Stomach (tissue), 19 donors: ENCODE measurements at places on chromosomes 5 and 9. TPM values are rescaled to one million over a fixed set of nuclear protein-coding genes. Genes with fewer than 3 reads are reported as not detected.

DNA sequence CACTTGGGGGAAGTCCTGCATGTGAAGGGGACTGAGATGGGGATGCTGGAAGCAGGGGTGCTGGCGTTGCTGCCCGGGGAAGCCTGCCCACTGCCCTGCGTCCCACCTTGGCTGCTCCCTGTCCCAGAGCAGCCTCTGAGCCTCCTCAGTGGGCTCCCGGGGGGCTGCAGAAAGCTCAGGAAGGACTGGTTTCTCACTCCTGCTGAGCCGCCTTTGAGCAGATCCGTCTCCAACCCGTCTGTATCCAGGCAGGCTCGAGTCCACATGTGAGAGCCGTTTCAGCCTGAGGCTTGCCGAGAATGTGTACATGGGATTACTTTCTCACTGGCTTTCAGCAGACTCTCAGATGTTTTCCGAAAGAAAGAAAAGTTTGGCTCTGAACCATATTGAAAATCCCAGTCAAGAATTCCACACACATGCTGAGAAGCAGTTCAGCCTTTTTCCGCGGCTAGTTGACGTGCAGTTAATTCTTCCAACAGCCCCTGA lies 95.3 kb upstream of the COL5A1 start:
- DNase-seq: no peak
- no peak overlapping the region for H3K4me3 ChIP-seq
- peaks cover 3% of the 10 kb centered on the region for H3K27me3 ChIP-seq
- H3K27ac ChIP-seq: peak overlapping the region; percentile 79
- H3K36me3 ChIP-seq: no peaks in the 10 kb centered on the region

DNA sequence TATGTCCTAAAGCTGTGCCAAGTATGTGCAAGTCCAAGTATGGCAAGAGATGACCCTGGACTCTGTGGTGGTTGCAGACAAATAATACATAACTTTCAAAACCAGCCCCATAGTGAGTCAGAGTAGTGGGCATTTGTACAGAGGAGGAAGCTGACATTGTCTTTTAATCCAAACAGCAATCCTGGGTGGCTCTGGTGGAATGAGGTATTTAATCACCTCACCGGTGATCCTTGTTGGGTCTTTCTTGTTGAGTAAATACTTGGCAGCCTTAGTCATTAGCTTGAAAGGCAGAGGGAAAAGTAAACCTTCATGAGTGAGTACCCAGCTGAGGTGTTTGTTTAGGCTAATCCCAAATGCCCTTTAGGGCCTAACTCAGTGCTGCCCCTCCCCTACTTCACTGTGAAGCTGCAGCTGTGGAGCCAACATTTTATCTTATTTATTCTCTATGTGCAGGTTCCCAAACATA lies 148.7 kb upstream of the SLC12A2 start:
- H3K4me1 ChIP-seq: peaks cover 26% of the 10 kb centered on the region
- no peaks in the 10 kb centered on the region for H3K27me3 ChIP-seq
- DNase-seq: peak; percentile 36
- H3K27ac ChIP-seq: peak overlapping the region; percentile 70
- H3K36me3 ChIP-seq: no peaks in the 10 kb centered on the region

- peak overlapping the region; percentile 15 for H3K4me3 ChIP-seq
- H3K27me3 ChIP-seq: no peaks in the 10 kb centered on the region
- DNase-seq: no peak
- H3K4me1 ChIP-seq: peaks cover 11% of the 10 kb centered on the region
- H3K27ac ChIP-seq: peak overlapping the region; percentile 68
Observed at GRCh38 chr5:81778642-81779041, 27.7 kb upstream of the SSBP2 start.

DNA sequence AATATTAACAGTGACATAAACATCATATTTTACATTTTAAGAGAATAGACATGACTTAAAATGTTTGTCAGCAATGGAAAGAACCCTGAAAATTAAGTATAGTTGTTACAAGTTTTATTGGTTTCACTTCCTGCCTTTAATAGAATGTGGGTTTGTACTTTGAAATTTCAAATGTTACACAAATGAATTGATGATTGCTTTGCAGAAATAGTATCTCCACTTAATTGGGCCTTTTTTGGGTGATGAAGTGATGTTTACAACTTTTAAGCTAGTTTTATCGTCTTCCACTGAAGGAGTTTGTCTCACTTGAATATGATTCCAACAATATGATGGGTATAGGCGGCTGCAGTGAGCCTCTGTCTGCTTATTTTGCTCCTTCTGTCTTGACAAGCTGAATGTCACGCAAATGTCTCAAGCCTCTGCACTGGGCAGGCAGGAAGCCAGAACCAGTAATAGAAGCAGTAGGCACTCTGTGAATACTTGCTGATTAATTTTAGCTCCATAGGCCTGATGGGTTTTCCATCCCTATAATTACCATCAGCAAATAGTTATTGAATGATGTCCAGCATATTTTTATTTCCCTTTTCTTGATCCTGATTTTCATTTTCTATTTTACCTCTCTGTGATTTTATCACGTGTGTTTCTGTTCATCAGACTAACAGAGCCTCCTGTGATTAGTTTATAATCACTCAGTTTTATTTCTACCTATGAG lies 10.6 kb upstream of the NR3C1 start:
- no peak overlapping the region for H3K4me3 ChIP-seq
- H3K27ac ChIP-seq: no peak overlapping the region
- no peak for DNase-seq
- H3K4me1 ChIP-seq: peaks cover 20% of the 10 kb centered on the region

GRCh38 chr9:3224931-3225330 lies 300.9 kb downstream of the RFX3 start:
- no peaks in the 10 kb centered on the region for H3K4me1 ChIP-seq
- H3K36me3 ChIP-seq: no peaks in the 10 kb centered on the region
- no peak for DNase-seq
- H3K27me3 ChIP-seq: no peaks in the 10 kb centered on the region
- H3K4me3 ChIP-seq: no peak overlapping the region

GRCh38 chr5:60633341-60633740 lies 66.6 kb downstream of the DEPDC1B start:
- H3K27me3 ChIP-seq: no peaks in the 10 kb centered on the region
- no peaks in the 10 kb centered on the region for H3K36me3 ChIP-seq
- H3K4me3 ChIP-seq: no peak overlapping the region
- no peak for DNase-seq

GRCh38 chr9:136851941-136852663 lies at the start of gene MAMDC4:
MAMDC4 (plus strand) TSS chr9:136852346; CDS start chr9:136852417, 71 bp downstream.
- peak; percentile 40 for DNase-seq
- H3K4me1 ChIP-seq: peaks cover 61% of the 10 kb centered on the region
- H3K36me3 ChIP-seq: peaks cover 10% of the 10 kb centered on the region

DNA sequence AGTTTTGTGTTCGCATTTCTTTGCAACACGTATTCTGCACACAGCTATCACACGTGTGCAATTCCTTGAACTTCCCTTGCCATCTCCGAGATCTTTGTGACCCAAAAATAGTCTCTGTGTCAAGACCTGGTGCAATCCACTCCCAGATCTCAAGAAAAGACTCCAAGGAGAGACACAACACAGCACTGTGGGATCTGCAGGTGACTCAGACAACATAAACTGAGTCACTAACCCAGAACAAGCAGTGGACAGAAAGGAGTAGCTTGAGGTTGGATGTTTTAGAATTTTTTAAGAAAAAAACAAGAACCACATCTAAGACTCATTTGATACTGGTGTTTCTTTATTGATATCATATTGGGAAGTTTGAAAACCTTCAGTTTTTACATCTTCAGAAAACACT lies 396.9 kb downstream of the AGTPBP1 start:
- no peak overlapping the region for H3K4me3 ChIP-seq
- no peak for DNase-seq
- no peaks in the 10 kb centered on the region for H3K36me3 ChIP-seq
- no peaks in the 10 kb centered on the region for H3K27me3 ChIP-seq

GRCh38 chr5:33941090-33941489 lies 4.9 kb downstream of the RXFP3 start:
- H3K27ac ChIP-seq: no peak overlapping the region
- H3K36me3 ChIP-seq: no peaks in the 10 kb centered on the region
- H3K4me1 ChIP-seq: peaks cover 18% of the 10 kb centered on the region
- H3K4me3 ChIP-seq: no peak overlapping the region

GRCh38 chr5:82938901-82939725 lies 138.1 kb downstream of the TMEM167A start:
- H3K4me1 ChIP-seq: no peaks in the 10 kb centered on the region
- no peaks in the 10 kb centered on the region for H3K36me3 ChIP-seq
- H3K27me3 ChIP-seq: no peaks in the 10 kb centered on the region
- no peak for DNase-seq
- H3K27ac ChIP-seq: no peak overlapping the region

DNA sequence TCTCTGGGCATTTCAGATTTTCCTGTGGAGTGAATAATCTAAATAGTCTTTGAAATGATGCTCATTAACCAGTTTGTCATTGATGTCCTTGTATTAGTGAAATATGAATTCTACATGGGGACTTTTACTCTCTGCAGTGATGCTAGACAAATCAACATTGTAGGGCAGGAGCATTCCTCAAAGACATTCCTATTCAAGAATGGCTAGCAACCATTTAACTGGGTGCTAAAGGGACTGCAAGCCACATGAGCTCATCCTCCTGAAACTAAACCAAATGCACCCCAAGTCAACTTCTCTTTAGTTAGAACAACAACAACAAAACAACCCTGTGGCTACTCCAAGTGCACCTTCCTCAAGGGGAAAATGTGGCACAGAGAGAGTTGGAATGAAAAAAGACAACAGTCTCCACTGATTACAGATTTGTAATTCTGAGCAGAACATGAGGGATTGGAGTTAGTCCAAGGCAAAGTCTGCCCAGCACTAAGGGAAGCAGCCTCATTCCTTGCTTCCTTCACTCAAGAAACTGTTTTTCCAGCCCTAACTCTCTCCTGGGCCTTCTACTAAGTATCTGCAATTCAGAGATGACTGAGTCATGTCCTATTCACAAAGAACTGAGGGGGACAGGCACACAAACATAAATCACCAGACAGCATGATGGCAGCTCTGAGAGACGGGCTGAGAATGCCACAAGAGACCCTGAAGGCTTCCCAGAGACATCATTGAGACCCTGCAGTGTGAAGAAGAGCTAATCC lies 82.0 kb upstream of the WWC1 start:
- H3K4me3 ChIP-seq: no peak overlapping the region
- no peak for DNase-seq
- no peaks in the 10 kb centered on the region for H3K27me3 ChIP-seq
- H3K4me1 ChIP-seq: no peaks in the 10 kb centered on the region
- H3K27ac ChIP-seq: no peak overlapping the region

DNA sequence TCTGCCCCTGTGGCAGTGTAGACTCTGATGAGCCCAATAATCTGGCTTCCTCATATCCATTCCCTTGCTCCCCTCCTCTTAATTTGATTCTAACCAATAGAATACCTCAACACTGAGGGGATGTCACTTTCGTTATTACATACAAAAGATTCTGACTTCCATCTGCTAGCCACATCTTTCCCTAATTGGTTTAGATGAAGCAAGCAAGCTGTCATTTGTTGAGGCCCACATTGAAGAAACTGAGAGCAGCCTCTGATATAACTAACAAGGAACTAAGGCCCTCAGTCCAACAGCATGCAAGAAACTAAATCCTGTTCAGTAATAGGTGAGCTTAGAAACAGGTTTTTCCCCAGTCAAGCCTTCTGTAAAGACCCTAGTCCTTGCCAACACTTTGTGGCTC lies 5.8 kb downstream of the ADAMTS6 start:
- H3K27me3 ChIP-seq: no peaks in the 10 kb centered on the region
- H3K27ac ChIP-seq: no peak overlapping the region
- H3K4me3 ChIP-seq: no peak overlapping the region
- no peaks in the 10 kb centered on the region for H3K36me3 ChIP-seq
- no peak for DNase-seq

DNA sequence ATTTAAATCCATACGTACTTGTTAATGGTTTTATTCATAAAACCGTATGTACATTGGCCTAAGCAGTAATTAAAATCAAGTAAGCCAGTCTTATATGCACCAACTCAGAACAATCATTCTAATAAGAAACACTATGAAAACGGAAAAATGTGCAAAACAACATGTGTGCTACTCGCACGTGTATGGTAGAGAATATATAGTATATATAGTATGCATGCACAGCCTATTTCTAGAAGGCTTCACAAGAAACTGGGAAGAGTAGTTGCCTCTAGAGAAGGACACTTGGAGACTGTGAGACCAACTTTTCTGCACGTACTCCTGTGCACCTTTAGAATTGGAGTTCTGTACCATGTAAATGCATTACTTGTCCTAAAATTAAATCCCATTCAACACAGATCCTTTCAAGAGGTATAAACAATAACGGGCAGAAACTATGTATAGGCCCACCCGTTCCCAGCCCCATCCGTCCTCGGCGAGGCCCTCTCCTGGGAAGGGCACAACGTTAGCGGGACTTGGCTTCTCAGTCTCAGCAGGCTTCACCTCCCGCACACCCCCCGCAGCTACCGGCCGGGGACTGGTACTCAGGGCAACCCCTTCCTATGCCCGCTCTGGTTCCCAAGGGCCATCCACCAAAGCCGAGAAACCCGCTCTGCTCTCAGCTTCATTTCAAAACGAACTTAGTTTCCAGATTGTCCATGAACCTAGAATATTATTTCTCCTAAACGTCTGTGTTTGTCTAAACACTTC lies 2.0 kb downstream of the CDC14B start:
- H3K36me3 ChIP-seq: no peaks in the 10 kb centered on the region
- H3K27ac ChIP-seq: peak overlapping the region; percentile 84
- H3K4me3 ChIP-seq: peak overlapping the region; percentile 80
- peak; percentile 39 for DNase-seq
- H3K4me1 ChIP-seq: peaks cover 15% of the 10 kb centered on the region
- peaks cover 11% of the 10 kb centered on the region for H3K27me3 ChIP-seq

Gene NIM1K
- 0.43 TPM for total RNA-seq

Gene RFESD
- total RNA-seq: not detected

Gene NOXA1
- 3.5 TPM for total RNA-seq

Gene CCDC183
- 1.7 TPM for total RNA-seq

Gene GPX8
- 0.89 TPM for total RNA-seq

Gene CKMT2
- not detected for total RNA-seq

Gene IL13
- not detected for total RNA-seq
